ENCODE measurements at places on chromosomes 16 and 17.

DNA sequence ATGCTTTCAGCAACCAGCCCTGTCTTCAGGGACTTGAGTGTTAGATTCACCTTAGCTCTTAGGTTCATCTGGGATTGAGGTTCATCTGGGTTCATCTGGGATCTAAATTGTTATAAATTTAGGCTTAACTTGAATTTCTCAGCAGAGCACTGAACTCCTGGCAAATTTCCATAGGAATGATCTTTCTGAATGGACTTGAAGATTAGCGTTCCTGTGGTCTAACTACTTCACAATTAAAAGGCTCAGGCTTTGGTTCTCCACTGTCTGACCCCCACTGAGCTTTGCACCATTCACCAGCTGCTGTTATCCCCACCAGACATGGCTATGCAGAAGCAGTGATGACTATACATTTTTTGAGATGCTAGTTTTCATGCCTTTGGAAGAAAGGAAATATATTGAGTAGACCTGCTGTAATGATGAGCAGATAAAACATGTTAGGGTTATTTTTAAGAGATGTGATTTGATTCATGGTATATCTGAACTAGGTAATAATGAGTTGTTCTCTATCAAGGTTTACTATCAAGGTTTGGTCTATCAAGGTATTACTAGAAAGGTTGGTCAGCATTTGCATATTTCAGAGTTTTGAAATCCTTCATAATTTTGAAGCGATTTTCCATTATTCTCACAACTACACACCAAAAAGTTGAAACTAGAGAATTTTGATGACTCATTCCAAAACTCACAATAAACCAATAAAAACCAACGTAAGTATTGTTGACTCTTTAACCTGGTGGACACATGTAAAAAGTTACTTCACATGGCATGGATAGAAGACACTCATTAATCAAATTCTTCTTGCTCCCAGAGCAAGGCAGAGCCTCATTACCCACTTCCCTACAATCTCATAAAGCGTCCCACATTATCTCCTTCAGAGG, 71.7 kb downstream of the SNX11 start:
- DNase-seq: no peak

DNA sequence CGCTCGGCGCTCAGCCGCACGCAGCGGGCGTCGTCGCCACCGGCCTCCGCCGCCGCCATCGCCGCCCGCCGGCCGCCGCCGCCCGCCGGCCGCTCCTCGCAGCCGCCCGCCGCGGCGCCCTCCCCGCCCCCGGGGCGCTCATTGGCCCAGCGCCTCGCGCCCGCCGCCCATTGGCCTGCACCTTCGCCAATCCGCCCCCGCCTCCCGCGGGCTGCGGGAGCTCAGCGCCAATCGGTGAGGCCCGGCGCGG, at the start of gene PGP:
PGP (minus strand) TSS at position 122 of the 250 bp plus-strand sequence; CDS start at position 59, 63 bp downstream.
- DNase-seq: no peak

DNA sequence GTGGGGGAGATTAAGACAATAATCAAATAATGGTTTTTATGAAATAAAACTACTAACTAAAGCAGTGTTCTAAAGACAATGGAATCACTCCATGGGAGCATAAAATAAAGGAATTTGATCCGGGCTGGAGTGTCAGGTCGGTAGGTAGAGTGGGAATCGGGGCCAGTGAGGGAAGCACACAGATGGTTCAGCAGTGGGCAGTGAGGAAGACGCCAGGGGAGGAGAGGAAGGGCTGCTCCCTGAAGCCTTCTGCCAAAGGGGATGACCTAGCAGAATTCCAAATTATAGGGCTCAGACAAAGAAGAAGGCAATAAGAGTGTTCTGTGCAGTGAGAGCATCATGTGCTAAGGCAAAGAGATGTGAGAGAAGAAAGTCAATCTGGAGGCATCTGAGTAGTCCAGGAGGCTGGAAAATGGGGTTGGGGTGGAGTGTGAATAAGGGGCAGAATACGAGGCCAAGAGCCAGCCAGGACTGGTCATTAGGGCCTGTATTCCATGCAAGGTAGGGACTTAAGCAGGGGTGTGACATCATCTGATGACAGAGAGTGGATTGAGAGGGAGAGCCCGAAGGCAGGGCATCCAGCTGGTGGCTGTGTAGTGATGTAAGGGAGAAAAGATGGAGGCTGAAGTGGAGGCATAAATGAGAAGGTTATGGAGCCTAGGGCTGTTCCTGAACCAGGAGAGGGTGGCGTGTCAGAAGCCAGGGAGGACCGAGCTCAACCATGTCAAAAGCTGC, 137.6 kb downstream of the COPRS start:
- no peak for DNase-seq

GRCh38 chr17:31405890-31406371, 14.5 kb downstream of the RAB11FIP4 start:
- no peak for DNase-seq

DNA sequence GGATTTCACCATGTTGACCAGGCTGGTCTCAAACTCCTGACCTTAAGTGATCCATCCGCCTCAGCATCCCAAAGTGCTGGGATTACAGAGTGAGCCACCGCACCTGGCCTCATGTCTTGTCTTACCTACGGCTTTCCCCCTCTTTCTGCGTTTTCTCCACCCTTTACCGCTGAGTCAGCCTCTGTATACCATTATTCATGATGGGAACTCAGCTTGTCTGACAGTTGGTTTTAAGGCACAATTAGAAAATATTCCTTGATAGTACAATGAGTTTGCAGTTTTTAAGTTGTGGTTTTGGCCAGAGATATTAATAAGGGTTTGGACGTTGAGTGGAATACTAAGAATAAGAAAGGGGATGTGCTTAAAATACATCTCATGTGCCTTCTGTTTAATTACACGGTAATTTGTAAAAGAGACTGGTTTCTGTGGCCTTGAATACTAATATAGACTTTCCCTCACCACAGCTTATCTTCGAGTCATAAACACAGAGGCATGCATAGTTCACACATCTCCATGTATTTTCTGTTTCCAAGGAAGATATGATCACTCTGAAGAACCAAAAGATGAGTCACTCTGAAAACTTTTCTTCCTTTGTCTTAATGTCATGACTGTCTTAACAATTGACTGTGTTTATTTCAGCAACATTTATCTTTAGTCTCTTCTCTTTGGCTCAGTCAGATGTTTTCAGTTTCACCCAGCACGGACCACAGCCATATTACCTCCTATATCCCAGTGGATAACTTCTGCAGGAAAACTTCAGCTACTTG, 54.4 kb downstream of the PITPNC1 start:
- DNase-seq: no peak

GRCh38 chr16:15592324-15592723, 50.6 kb downstream of the MARF1 start:
- no peak for DNase-seq

DNA sequence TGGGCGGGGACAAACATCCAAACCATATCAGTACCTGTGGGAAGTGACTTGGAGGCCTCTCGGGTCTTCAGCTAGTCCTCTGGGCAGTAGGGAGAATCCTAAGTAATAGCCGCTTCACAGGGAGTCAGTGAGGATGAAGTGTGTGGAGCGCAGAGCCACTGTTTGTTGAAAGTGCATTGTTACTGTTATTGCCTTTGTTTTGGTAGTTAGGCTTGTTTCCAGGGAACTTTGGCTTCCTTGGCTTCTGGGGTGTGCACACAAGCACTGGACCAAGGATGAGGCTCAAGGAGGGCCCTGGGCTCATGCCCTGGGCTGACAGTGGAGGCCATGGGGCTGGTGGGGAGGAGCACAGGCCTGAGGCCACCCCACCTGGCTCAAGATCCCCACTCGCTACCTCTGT, 141.6 kb downstream of the CLEC16A start:
- no peak for DNase-seq

DNA sequence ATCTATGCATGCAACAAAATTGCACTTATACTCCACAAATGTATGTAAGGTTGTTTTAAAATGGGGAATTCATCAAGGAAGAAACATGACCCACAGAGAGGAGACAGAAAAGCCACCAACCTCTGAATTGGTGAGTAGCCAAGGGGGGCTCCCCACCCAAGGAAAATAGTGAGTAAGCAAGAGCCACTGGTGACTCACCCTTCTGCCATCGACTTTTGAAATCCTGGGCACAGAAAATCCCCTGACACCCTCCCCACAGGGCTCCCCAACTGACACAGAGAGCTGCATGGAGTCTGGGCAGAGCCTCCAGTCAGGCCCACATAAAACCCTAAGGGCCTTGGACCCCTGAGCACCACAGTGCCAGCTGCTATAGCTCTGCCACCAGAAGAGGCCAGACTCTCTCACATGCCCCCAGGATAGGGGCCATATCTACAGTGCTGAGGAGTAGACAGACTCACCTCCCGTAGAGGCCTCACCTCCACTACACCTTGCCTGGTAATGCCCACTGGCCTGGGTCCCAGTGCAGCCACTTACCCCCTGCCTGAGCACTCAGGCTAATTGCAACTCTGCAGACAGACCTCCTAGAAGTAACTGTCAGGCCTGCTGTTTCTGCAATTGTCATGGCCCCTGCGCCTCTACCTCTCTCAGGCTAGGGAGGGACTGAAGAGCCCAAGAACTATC, 244.7 kb upstream of the WSB1 start:
- DNase-seq: no peak

DNA sequence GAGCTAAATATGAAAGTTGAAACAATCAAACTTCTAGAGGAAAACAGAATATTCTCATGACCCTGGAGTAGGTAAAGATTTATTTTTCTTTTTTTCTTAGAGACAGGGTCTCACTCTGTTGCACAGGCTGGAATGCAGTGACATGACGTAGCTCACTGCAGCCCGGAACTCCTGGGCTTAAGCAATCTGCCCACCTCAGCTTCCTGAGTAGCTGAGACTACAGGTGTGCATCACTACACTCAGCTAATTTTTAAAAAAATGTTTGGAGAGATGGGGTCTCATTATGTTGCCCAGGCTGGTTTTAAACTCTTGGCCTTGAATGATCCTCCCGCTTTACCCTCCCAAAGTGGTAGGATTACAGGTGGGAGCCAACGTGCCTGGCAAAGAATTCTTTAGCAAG, 15.5 kb downstream of the IKZF3 start:
- no peak for DNase-seq

DNA sequence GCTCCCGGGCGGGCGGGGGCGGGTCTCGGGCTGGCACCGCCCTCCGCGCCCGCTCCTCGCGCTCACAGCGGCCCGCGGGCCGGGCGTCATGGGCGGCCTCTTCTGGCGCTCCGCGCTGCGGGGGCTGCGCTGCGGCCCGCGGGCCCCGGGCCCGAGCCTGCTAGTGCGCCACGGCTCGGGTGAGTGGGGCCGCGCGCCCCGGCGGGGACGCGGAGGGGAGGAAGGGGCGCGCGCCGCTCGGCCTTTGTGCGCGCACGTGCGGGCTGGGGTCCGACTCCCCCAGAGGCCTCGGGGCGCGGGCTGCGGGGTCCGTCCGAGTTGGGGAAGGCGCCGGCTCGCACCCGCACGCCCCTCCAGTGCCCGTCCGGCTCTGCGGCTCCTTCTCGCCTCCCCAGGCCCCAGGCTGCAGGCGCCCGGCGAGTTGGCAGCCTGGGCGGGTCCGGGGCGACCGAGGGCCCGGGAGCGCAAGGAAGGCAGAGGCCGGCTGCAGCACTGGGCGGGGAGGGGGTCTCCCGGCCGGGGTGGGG, at the start of gene NME4:
NME4 (plus strand) TSS at position 65 of the 527 bp plus-strand sequence; CDS start at position 89, 24 bp downstream.
- no peak for DNase-seq

DNA sequence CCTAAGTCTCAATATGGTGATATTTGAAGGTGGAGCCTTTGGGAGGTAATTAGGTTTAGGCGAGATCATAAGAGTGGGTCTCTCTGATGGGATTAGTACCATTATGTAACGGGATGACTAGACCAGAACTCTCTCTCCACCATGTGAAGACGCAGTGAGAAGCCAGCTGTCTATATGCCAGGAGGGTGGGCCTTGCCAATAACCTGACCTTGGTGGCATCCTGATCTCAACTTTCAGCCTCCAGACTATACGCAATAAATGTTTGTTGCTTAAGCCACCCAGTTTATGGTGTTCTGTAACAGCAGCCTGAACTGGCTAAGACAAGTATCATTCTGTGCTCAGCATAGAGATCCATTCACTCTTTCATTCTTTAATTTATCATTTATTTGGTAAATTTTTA, 167.2 kb upstream of the CDH11 start:
- no peak for DNase-seq

- no peak for DNase-seq
These were observed 104.6 kb downstream of the RPTOR start for GRCh38 chr17:80649200-80649644.

DNA sequence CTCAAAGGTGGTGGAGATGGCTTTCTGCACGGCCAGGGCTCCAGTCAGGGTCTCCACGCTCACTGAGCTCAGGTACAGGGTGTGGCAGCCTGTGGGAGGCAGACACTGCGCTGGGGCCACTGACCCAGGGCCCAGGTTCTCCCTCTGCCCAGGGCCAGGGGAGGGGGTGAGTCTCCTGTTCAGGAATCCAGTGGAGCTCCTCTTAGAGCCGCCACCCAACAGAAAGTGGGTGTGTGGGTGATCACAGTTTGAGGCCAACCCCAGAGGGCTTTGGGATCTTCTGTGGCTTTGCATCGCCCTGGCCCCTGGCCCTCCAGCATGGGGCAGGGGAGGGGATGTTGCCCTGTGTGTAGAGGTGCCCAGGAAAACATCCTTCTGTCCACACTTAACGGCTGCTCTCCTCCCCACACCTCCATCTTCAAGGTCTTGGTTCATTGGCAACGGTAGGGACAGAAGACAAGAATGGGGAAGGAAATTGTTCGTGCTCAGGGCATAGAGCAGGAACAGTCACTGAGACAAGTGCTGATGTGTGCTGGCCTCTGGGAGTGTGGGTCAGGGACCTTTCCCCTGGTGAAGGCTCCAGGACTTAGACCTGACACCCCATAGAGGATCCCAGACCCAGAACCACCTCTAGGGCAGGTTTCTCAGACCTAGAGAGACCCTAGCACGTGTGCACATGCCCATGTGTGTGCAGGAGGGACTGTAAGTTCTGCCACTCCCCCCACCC, 21.5 kb downstream of the TNS4 start:
- no peak for DNase-seq

- no peak for DNase-seq
These were observed 1.1 kb downstream of the LGALS9 start for GRCh38 chr17:27631897-27632725.

DNA sequence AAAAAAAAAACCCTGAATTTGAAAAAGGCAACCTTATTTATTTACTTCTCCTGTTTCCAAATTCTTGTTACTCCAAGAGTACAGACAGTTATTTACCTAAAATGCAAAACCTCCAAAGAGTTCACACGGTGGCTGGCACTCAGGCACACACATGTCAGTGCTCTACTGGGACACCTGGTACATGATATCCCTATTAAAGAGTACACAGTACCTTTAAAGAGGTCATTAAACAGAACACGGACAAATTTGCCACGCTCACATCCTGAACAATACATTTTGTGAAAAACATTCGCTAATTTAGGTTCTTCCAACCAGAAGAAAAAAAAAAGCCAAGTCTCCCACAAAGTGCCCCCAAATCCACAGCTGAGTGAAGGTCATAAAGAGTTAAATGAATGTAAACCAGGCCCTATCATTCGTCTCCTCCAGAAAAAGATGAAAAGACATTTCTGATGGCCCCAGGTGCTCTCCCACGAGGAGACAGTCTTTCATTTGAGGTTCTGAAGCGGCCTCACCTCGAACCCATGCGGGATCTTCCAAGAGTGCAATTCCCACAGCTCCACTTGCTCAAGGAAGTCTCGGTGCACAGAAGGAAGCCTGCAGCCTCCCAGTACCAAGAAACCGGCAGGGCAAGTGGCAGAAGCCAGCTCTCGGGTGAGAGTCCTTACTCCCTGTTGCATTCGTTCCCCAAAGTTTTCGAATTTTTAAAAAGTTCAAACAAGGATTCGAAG, 993 bp downstream of the ERN1 start:
- no peak for DNase-seq

- DNase-seq: peak; percentile 37
These were observed 6.0 kb upstream of the TPPP3 start for GRCh38 chr16:67399218-67399733.
